Skeletal muscle cell (primary cell): ENCODE measurements at places on chromosomes 16 and 17.

DNA sequence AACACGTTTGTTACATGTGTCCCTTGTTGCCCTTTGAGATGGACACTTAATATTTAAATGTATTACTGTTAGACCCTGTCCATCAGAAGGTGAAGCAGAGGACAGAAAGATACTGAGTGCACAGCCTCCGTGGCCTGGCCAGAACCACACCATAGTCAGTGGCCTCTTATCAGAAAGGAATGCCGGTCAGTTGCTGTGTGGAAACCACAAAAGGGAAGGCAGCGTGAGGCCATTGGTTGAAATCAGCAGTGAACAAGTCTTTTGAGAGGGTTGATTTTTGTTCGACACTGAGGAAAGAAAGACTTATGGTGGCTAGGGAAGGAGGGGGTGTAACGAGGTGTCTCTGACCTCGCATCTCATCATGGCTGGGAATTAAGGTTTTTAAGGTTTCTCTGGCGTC, 85.4 kb upstream of the CLEC18A start:
- no peak for DNase-seq

DNA sequence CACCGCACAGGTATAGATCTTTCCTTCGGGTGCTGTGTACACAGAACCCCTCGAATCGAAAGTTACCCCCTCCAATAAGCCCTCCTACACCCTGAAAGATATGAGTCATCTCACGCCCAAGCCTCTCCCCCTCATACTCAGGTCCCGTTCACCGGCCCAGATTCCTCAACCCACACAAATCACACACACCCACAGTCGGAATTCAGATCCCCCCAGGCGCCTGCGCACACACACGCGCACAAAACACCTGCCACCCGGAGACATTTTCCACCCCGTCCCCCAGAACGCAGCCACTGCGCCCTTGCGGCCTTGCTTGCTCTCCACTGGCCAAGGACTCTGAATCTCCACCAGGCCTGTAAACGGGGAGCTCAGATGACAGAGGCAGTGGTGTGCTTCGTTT, 4.9 kb downstream of the JPH3 start:
- DNase-seq, result no peak

DNA sequence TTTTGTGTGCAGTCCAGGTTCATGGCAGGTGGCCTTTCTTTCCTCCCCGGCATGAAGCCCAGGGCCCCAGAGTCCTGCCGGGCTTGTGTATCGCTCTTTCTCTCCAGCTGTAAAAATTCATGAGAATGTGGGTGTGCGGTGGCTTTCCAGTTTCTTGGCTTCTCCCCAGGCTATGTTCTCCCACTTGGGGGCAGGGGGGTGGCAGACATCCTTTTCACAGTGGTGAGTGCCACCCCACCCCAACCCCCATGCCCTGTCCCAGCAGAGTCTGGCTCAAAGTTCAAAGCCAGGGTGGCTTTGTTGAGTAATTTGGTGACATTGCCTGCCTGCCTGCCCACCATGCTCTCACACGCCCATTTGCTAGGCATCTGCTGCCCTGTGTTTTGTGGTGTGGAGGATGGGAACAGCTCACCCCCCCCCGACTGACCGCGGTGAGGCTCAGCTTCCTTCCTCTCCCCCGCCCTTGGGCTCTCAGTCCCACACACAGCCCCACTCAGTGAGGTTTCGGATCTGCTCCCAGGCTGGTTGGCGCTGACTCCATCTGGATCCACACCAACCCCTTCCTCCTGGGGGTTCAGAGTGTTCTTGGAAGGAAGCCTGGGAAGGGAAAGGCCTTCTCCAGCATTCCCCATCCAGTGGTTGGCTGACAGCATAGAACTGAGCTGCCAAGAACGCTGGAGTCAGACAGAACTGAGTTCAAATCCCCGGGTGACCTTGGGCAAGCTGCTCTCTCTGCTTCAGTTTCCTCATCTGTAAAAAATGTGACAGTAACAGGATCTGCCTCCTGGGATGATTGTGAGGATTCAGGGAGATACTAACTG, 36.0 kb downstream of the CHD9 start:
- peak; percentile 100 for DNase-seq

- DNase-seq, result no peak
Observed at GRCh38 chr17:9090641-9091096, 69.4 kb downstream of the NTN1 start.

DNA sequence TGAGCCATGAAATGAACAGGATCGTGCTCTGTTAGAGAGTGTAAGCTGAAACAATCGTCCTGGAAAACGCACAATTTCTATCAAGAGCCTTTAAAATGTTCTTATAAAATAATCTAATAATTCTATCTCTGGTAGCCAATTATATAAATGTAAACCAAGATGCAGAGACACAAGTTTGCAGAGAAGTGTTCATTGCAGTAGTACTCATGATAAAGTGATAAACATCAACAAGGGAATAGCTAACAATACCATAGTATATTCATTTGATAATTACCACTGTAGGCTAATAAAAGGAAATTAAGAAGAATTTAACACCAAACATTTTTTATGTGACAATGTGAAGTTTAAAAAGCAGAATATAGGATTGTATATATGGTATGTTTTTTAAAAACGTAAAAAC, 12.4 kb downstream of the NACA2 start:
- DNase-seq, result no peak

DNA sequence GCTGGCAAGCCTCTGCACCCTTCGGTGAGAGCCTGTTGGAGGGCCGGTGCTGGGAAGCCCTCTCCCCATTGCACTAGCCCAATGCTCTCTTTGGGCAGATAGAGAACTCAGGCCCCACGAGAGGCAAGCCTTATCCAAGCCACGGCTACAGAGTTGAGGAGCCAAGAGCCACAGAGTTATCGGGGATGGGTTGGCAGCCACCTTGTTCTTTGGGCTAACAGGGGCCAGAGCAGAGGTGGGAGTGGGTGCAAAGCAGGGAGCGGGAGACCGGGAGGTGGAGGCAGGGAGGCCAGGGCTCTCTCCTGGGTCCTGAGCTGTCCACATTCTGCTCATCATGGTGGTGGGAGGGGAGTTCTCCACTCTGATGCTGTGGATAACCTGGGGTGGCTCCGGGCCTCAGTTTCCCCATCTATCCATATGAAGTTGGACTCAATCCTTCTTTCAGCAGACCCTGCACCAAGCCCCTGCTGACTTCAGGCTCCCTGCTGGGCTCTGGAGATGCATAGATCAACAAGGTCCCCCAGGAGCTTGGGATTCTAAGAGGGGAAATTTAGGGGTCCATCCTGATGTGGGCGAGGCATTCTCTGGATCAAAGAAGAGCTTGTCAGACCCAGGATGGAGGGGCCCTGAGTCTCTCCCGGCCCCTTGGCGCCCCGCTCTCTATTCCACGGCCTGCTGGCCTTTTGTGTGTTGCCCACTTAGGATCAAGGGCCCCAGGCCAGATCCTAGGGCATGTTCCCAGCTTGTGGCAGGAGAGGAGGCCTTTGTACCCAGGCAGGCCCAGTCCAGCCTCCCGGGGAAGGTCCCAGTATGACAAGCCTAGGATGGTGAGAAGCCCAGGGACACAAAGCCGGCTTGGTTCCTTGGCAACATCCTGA, 557 bp upstream of the CX3CL1 start:
- DNase-seq, result no peak

- no peak for DNase-seq
Observed at GRCh38 chr16:48546774-48547173, 63.2 kb downstream of the N4BP1 start.

GRCh38 chr17:65787503-65787902, 226.1 kb upstream of the AXIN2 start:
- no peak for DNase-seq

GRCh38 chr16:3013491-3013951, 798 bp downstream of the CLDN9 start:
- DNase-seq, result no peak

- DNase-seq, result no peak
Observed at GRCh38 chr17:50948711-50949110, 82.6 kb upstream of the TOB1 start.

- DNase-seq, result no peak
Observed at GRCh38 chr17:30720013-30720471, 104.5 kb downstream of the CRLF3 start.

DNA sequence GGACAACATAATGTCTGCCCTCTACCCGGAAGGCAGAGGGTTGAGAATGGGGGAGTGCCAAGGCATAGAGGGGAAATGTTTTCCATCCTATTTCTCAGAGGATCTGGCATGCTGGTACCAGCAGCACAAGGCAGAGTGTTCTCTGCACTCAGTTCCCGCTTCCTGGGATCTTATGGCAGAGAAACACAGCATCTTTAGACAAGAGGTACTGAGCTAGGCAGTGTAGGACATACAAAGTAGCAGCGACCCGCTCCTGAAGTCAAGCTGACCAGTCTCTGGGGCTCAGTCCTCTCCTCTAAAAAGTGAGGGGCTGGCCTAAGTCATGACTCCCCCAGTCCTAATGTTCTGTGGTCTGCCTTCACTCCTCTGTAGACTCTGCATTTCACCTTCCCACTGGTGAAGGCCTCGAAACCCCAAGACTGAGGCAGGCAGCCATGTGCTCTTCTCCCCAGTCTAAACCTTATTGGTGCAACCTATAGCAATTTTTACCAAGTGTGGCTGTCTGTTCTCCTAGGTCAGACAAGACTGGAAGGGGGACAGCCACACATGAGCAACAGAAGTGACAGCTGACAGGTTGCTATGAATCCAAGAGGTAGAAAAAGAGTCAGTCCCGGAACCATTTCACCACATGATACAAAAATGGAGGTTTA, 11.3 kb upstream of the TSPOAP1 start:
- no peak for DNase-seq

DNA sequence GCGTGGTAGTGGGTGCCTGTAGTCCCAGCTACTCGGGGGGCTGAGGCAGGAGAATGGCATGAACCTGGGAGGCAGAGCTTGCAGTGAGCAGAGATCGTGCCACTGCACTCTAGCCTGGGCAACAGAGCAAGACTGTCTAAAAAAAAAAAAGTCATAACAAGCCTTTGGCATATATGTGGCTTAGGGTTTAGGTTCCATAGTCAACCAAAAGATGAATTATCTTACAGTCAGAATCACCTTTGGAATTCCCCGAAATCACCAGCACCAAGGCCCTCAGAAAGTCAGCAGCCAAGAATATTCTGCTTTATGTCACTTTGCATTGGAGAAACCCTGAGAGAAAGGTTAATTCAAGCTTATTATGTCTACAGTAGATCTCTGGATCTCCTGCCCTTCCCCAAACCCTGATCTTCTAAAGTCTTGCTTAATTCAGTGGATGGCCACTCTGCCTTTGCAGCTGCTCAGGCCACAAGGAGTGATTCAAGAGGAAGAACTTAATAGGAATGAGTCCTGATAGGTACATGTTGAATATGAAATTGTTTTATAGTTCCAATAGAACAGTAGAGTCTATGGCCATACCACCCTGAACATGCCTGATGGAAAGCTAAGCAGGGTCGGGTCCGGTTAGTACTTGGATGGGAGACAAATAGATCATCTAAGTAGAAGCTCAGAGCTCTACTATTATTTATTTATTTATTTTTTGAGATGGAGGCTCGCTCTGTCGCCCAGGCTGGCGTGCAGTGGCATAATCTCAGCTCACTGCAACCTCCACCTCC, 196.0 kb upstream of the CACNG5 start:
- DNase-seq, result no peak

- DNase-seq, result no peak
Observed at GRCh38 chr17:29622337-29623282, at the start of gene CORO6. Gene CORO6, minus strand, starts transcription at chr17:29622912. Its CDS starts 1,491 bp downstream, at chr17:29621421.

DNA sequence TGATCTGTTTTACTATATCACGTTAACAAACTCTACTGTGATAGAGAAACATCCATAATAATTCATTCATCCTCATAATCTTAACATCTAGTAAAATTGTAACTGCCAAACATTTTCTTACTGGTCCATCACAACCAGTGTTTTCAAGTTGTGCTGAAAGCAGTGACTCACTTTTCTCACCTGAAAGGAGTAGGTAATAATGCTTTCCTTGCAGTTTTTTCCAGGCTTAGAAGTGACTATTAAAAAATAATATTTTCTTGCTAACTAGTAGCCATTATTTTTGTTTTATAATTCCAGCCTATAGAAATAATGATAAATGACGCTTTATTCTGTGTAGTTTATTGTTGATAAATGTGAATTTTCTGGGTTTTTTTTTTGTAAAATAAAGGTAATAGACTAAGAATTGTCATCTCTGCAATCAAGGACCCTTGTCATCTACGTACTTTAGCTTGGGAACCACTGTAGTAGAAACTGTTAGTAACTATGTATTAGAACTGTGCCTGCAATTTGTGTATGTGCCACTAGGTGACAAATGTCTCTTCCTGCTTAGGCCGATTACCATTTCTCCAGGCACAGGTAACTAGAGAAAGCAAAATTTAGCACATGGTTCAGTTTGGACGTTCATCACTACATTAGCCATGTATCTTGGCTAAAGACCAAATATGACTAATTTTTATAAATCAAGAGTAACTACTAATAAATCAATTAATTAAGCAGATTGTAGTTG, 409.4 kb upstream of the ERCC4 start:
- DNase-seq, result no peak

GRCh38 chr16:85969591-85969990, 70.6 kb downstream of the IRF8 start:
- no peak for DNase-seq

- DNase-seq, result peak; percentile 60
Observed at GRCh38 chr17:67441052-67441895, 64.2 kb downstream of the PITPNC1 start.

DNA sequence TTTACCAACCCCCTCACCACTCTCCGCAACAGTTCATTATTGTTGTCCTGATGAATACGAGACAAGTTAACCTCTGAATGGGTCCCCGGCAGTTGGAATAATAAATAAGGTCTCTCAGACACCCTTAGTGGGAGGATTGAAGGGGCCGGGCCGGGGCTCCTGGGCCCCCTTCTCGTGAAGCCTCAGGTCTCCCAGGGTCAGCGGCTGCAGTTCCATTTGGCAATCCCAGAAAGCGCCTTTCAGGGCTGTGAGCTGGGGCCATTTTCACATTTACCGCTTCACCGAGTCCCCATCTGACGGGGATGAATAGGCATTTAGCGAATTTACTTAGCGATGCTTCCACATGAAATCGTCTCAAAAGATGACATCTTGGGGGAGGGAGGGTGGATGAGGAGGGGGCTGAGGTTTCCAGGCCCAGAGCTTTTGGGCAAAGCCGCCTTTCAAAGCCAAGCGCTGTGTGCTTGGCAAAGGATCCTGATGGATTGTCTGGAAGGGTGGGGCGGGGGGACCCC, 309.8 kb downstream of the XYLT1 start:
- DNase-seq, result no peak
